ENCODE measurements at places on chromosomes 16 and 17.

DNA sequence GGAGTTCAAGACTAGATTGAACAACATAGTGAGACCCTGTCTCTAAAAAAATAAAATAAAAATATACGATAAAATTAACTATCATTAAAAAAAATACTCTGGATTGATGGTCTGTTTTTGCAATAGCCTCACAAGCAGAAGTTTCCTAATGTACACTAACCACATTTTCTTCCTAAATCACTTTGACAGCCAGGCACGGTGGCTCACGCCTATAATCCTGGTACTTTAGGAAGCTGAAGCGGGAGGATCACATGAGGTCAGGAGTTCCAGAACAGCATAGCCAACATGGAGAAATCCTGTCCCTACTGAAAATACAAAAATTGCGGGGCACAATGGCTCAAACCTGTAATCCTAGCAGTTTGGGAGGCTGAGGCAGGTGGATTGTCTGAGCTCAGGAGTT, 64.7 kb downstream of the HELZ start:
- no peak for DNase-seq

GRCh38 chr17:82839617-82840292, at the start of gene ZNF750:
TSS of gene ZNF750 (minus strand) at chr17:82840022. CDS start at chr17:82832454, 7,568 bp downstream.
- DNase-seq, result no peak

DNA sequence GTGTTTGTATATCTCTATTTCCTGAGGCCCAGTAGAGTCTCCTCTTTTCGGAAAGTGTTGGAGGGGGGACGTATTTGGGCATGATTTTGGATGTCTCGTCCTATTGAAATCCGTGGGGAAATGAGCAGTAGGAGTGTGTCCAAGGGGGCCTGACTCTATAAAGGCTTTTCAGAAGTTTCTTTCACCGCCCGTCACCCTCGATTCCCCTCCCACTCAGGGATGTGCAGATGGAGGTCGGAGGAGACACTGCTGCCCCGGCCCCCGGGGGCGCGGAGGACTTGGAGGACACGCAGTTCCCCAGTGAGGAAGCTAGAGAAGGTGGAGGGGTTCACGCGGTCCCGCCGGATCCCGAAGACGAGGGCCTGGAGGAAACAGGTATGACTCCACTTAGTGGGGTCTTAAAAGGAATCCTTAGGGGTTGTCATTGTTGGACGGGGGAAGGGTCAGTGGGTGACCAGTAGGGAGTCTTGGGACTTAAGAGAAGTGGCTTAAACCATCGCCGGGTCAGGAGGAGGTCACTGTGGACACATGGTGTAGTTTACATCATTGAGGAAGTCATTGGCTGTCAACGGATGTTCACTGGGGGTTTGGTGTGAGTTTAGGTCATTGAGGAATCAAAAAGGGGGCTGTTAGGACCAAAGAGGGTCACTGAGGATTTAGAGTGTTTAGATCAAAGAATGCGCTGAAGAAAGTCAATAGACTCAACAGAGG, 424 bp downstream of the MON1B start:
- no peak for DNase-seq

GRCh38 chr16:70653809-70654771, 7.7 kb downstream of the IL34 start:
- peak; percentile 81 for DNase-seq

GRCh38 chr16:2507052-2507659, 6.6 kb upstream of the ATP6V0C start:
- no peak for DNase-seq

GRCh38 chr17:33291248-33292200, 1.6 kb downstream of the ASIC2 start:
- peak; percentile 24 for DNase-seq

GRCh38 chr17:40909755-40910154, 24.7 kb upstream of the KRT20 start:
- DNase-seq, result no peak

DNA sequence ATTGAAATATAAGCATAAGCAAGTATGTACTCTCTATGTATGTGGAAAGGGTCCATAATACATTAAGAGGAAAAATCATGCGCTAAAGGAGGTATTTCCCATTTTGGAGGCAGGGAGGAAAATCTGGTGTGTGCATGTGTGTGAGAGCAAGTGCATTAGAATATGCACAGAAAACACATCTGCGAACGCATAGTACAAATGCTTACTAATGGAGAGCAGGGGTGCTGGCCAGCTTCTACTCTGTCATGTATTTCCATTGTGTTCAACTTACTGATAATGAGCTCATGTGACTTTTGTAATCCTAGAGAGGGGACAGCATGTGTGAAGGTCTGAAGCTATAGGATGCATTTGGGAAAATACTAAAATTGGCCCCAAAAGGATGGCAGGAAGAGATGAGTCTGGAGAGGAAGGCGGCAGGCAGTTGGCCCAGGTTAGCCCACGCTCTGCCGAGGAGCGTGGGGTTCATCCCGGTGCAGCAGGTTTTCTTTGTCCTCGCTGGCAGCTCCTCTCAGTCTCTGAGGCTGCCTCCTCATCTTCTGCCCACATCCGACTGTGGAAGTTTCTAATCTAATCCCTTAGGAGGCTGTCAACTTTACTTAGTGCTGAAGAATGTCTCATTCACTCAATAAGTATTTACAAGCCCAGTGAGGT, 17.8 kb upstream of the KSR1 start:
- no peak for DNase-seq

GRCh38 chr17:8225813-8226535, 15.6 kb upstream of the AURKB start:
- DNase-seq, result peak; percentile 62

DNA sequence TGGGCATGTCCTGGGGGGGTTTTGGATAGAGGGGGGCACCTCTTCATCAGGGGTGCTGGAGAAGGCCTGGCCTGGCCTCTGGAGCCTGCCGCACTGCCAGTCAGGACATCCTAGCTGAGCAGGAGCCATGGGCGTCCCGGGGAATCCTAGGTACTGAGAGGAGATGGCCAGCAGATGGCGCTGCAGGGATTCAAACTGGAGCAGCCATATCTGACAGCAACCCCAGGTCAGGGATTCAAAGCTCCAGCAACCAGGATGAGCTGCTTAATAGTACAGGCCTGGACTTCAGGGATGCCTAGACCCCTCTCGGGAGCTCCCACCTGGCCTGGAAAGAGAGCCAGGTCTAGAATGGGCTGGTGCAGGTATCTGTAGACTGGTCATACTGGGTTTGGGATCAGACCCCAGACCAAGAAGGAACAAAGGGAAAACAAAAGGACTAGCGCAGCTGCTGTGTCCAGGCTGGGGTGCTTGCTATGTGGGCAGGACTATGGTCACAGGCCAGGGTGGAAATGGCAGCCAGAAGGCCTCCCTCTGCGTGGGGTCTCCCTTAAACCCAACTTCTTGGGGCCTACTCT, 306.9 kb upstream of the RBFOX1 start:
- peak; percentile 83 for DNase-seq

GRCh38 chr16:55810451-55810961, 22.4 kb downstream of the CES1 start:
- peak; percentile 10 for DNase-seq

DNA sequence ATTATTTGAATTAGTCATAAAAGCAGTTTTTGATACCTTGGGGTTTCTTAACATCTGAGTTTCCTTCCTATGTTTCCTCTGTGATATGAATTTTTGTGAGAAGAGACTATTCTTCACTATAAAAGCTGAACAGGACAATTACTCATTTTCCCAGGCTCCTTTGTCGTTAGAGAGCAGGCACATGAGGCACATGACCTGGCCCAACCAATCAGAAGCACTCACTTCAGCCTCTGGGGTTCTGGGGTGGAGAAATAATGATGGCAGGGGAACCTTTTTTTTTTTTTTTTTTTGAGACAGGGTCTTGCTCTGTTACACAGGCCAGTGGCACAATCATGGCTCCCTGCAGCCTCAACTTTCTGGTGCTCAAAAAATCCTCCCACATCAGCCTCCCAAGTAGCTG, 145.5 kb upstream of the ASIC2 start:
- DNase-seq, result no peak

DNA sequence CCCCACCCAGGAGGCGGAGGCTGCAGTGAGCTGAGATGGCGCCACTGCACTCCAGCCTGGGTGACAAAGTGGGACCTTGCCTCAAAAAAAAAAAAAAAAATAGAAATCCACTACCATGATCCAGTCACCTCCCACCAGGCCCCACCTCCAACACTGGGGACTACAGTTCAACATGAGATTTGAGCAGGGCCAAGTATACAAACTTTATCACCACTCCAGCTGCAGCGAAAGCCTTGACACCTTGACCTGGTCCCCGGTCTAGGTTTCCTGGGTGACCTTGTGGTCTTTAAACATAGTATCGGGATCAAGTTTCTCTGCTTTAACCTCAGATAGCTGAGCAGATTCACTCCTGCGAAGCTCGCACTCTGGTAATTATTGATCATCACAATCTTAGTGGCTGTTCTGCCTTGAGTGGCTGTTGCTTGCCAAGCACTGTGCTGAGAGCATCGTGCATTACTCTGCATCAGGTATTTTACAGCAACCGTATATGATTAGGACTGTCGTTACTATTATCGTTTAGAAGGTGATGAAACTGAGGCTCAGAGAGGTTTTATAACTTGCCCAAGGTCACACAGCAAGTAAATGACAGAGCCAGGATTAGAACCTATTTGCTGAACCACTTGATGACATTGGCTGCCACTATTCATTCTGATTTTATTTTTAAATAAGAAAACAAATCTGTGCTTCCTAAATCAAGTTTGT, 50.3 kb upstream of the MEAK7 start:
- DNase-seq, result no peak

- peak; percentile 99 for DNase-seq
Observed at GRCh38 chr17:44775838-44776621, 17.2 kb downstream of the ADAM11 start.

GRCh38 chr17:73228748-73229236, 32.9 kb downstream of the CPSF4L start:
- no peak for DNase-seq

DNA sequence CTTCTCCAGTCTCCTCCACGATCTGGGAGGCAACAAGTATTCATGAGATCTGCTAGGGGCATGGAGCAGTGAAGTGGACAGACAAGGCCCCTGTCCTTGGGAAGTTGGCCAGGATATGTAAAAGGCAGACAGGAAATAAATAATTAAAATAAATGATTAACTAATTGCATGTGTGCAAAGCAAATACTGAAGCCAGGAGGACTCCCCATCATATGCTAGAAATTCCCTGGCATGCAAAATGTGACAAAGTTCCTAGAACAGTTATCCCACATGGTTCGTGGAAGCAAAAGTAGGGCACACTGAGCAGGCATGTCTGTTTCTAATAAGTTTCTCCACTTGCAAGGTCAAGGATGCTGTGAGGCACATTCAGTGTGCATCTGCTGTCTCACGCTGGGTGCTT, 86.8 kb downstream of the CDYL2 start:
- no peak for DNase-seq

- no peak for DNase-seq
Observed at GRCh38 chr16:48444574-48444973, 59.4 kb upstream of the SIAH1 start.

DNA sequence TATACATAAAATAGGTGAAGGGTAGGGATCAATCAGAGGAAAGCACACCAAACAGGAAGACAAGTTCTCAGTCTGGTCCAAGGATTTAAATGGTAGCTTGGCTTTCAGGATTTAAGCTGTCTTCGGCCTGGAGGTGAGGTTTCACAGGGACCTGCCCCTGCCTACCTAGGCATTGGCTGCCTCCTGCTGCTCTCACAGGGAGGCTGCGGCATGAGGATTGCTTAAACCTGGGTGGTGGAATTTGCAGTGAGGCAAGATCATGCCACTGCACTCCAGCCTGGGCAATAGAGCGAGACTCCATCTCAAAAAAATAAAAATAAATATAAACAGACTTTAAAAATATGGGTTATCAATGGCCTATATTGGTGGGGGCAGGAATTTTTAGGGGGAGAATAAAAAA, 114.5 kb downstream of the GAS7 start:
- no peak for DNase-seq

All from Caco-2 (cell line).